Activated naive CD4-positive, alpha-beta T cell treated with anti-CD3 and anti-CD28 coated beads for 36 hours (primary cell): ENCODE measurements at places on chromosomes 7 and 10. TPM values are rescaled to one million over a fixed set of nuclear protein-coding genes. Genes with fewer than 3 reads are reported as not detected.

DNA sequence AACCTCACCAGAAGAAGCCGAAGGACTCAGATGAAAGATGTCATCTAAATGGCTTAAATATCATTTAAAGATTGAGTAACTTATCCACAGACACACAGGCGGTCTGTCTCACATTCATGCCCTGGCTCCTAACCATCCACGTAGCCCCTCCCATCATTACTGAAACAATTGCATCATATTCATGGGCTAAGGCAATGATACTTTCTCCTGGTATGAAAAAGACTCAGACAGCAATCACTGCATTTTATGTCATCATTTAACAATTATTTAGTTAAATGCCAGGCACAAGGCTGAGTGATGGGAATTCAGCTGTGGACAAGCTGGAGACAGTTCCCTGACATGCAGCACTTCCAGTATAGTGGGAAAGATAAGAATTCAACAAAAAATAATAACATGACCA, 11.2 kb upstream of the TECTB start:
- no peaks in the 10 kb centered on the region for H3K36me3 ChIP-seq
- no peaks in the 10 kb centered on the region for H3K27me3 ChIP-seq
- no peak overlapping the region for H3K4me3 ChIP-seq
- no peak for DNase-seq
- H3K4me1 ChIP-seq: no peaks in the 10 kb centered on the region

DNA sequence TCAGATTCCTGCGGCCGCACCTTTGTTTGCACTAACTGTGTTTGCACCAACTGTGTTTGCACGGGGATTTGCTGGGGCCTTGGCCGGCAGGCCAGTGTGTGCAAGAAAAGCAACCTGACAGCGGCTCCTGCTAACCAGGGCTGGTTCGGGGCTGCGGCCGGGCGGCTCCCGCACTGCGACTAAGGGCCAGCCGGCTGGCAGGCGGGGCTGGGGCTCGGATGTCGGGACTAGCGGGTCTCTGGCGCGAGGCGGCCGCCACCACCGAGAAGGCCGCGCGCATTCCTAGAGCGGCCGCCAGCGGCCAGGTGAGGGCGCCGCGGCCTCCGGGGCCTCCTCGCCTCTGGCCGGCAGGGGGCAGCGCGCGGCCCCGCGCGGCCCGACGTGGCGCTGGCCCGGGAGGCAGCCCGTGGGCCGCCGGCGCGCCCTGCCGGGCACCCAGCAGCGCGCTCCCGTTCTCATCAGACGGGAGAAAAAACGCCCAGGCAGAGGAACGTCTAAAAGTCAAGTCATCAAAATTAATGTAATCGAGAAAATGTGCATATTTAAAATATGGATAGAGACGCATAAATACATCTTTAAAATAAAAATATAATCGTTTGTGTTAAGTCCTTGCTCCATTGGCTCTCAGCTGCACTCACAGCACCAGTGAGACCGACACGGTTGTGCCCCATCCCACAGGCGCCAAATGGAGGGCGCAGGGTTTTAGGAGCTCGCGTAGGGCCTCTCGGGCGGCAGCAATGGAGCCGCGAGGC, 38.5 kb downstream of the ZNF777 start:
- H3K27me3 ChIP-seq: peaks cover 2% of the 10 kb centered on the region
- peaks cover 7% of the 10 kb centered on the region for H3K4me1 ChIP-seq
- H3K27ac ChIP-seq: peak overlapping the region; percentile 65
- no peaks in the 10 kb centered on the region for H3K36me3 ChIP-seq
- DNase-seq: peak; percentile 66

DNA sequence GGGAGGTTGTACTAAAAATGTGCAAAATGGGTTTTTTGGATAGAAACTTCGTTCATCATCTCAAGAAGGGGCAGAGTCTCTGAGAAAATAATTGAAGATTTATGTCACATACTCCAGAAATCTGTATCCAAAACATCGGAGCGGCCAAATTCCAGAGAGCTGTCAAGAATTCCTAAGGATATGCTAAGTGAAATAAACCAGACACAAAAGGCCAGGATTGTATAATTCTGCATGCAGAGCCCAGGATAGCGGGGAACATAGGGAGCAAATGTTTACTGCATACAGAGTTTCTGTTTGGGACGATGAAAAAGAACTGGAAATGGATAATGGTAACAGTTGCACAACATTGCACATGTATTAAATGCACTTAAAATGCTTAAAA, 224.2 kb upstream of the AUTS2 start:
- no peak overlapping the region for H3K27ac ChIP-seq
- no peaks in the 10 kb centered on the region for H3K4me1 ChIP-seq
- no peaks in the 10 kb centered on the region for H3K27me3 ChIP-seq
- H3K36me3 ChIP-seq: no peaks in the 10 kb centered on the region
- H3K4me3 ChIP-seq: no peak overlapping the region
- DNase-seq: no peak

DNA sequence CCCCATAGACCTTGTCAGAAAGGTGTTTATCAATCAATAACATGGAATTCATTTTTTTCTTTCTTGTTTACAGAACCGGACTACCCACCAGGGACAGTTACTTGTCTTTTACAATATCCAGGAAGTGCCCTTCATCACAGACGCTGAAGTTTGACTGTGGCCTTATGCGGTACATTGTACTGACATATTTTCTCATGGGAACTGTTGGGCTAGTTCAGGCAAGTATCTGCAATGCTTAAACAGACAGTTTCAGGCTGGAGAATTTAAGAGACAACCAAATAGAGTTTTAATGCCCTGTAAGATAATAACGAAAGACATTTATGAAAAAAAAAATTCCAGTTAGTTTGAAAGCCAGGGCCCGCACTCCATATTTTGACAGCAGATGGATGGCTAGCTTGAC, 246.4 kb downstream of the GATA3 start:
- no peak for DNase-seq
- peaks cover 4% of the 10 kb centered on the region for H3K27me3 ChIP-seq
- H3K4me1 ChIP-seq: no peaks in the 10 kb centered on the region
- H3K4me3 ChIP-seq: no peak overlapping the region
- no peak overlapping the region for H3K27ac ChIP-seq

GRCh38 chr7:40883826-40884225, 749.0 kb downstream of the SUGCT start:
- H3K27ac ChIP-seq: no peak overlapping the region
- H3K4me3 ChIP-seq: no peak overlapping the region

- peaks cover 20% of the 10 kb centered on the region for H3K4me1 ChIP-seq
- no peak overlapping the region for H3K4me3 ChIP-seq
- no peak for DNase-seq
- no peak overlapping the region for H3K27ac ChIP-seq
Observed at GRCh38 chr10:3897156-3897555, 112.1 kb upstream of the KLF6 start.

Gene NKX2-3
- total RNA-seq: not detected

Gene TWIST1
- total RNA-seq: not detected

GRCh38 chr7:66946545-66946944, 25.5 kb downstream of the TMEM248 start:
- H3K4me3 ChIP-seq: no peak overlapping the region
- DNase-seq: no peak
- H3K36me3 ChIP-seq: peaks cover 25% of the 10 kb centered on the region

DNA sequence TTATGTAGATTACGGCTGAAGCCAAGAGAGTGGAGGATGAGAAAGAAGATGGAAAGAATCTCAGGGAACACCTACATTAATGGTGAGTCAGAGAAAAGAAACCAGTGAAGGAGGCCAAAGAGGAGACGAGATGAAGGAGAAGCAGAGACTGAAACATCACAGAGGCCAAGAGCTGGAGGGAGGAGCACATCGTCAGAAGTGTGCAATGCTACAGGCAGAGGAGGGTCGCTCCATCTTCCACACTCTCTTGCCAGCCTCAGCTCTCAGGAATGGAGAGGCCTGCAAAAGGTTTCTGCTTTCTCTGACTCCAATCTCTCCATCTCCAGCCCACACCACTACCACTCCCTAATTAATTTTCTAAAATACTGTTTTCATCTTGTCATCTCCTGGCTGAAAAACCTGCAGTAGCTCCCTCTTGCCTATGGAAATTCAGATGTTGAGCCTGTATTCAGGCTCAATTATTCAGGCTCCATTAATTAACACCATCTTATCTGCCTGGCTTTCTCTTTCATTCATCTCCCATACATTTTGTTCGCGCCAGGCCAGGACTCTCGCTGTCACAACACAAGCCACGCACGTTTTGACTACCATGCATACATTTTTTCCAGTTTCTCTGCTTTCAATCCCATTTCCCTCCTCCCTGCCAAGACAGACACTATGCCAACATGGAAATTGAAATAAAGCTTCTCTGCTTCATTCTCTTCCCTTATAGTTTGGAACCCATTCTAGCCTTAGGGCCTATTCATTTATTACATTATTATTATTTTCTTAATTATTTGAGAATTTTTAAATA, 165.8 kb downstream of the INHBA start:
- no peak overlapping the region for H3K4me3 ChIP-seq
- no peaks in the 10 kb centered on the region for H3K27me3 ChIP-seq
- H3K36me3 ChIP-seq: no peaks in the 10 kb centered on the region
- H3K27ac ChIP-seq: no peak overlapping the region

Gene PLXNA4
- 0.05 TPM for total RNA-seq

- no peak overlapping the region for H3K27ac ChIP-seq
- DNase-seq: no peak
- peak overlapping the region; percentile 86 for H3K4me3 ChIP-seq
- peaks cover 29% of the 10 kb centered on the region for H3K27me3 ChIP-seq
Observed at GRCh38 chr7:107661865-107662379, 1.3 kb downstream of the SLC26A4 start.

DNA sequence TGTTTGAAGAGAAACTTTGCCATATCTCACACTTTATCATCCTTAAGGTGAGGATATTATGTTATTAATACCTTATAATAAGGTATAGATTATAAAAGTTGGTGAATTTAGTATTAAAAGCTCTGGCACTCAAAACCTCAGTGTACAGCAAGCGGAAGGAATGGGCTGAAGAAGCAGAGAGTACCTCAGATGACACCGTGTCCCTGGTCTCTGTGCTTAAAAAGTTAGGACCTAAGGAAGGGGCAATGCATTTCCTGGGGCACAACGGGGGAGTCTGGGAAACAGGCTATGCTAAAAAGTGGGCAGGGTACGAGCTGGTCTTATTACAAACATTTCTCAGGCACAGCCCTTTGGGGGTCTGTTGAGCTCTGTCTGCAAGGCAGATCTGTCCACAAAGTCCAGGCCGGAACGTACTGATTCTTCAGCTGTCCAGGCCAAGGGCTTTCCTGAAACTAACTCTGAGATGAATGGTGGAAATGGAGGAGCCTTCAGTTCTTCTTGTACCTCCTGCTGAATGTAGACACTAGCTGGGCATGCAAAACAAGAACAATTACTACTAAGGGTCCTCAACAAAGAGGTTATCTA, 202.7 kb downstream of the POM121L12 start:
- no peaks in the 10 kb centered on the region for H3K27me3 ChIP-seq
- no peak overlapping the region for H3K4me3 ChIP-seq
- no peak overlapping the region for H3K27ac ChIP-seq
- no peaks in the 10 kb centered on the region for H3K4me1 ChIP-seq
- no peak for DNase-seq
- peaks cover 2% of the 10 kb centered on the region for H3K36me3 ChIP-seq

- H3K4me3 ChIP-seq: no peak overlapping the region
- H3K27ac ChIP-seq: peak overlapping the region; percentile 41
- peaks cover 69% of the 10 kb centered on the region for H3K4me1 ChIP-seq
- peaks cover 17% of the 10 kb centered on the region for H3K36me3 ChIP-seq
Observed at GRCh38 chr10:35448687-35449662, 112.7 kb downstream of the CCNY start.

Gene NEUROD6
- not detected for total RNA-seq

- no peaks in the 10 kb centered on the region for H3K4me1 ChIP-seq
- DNase-seq: no peak
- no peaks in the 10 kb centered on the region for H3K36me3 ChIP-seq
- peaks cover 13% of the 10 kb centered on the region for H3K27me3 ChIP-seq
Observed at GRCh38 chr7:17532861-17533404, 234.5 kb downstream of the AHR start.

- no peaks in the 10 kb centered on the region for H3K4me1 ChIP-seq
- DNase-seq: no peak
- no peaks in the 10 kb centered on the region for H3K36me3 ChIP-seq
- H3K4me3 ChIP-seq: no peak overlapping the region
- peaks cover 15% of the 10 kb centered on the region for H3K27me3 ChIP-seq
- H3K27ac ChIP-seq: no peak overlapping the region
Observed at GRCh38 chr7:116730097-116731022, 58.4 kb downstream of the MET start.

Gene CLRN3
- total RNA-seq: not detected

GRCh38 chr10:122139627-122140170, 131.4 kb upstream of the BTBD16 start:
- no peak overlapping the region for H3K4me3 ChIP-seq
- H3K27me3 ChIP-seq: peaks cover 4% of the 10 kb centered on the region
- no peaks in the 10 kb centered on the region for H3K4me1 ChIP-seq

GRCh38 chr7:114941692-114942091, 19.8 kb downstream of the MDFIC start:
- no peak overlapping the region for H3K27ac ChIP-seq
- H3K4me1 ChIP-seq: peaks cover 74% of the 10 kb centered on the region
- DNase-seq: no peak
- no peak overlapping the region for H3K4me3 ChIP-seq

DNA sequence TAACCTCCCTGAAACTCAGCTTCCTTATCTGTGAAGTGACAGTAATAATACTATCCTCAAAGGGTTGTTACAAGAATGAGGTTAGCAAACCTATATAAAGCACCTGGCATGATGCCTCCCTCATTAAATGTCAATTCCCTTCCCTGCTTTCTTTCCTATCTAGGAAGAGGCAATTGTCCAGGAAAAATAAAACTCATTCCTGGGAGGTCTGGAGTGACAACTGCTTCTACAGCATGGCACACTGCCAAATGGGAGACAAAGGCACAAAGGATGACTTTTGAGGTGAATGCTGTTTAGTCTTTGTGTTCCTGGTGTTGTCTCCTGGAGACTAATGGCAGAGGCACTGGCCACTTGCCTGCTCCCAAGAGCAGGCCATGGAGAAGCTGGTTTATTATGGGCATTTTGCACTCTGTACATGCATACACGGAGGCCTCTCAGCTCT, 32.2 kb upstream of the PDE1C start:
- DNase-seq: no peak
- H3K36me3 ChIP-seq: no peaks in the 10 kb centered on the region
- no peak overlapping the region for H3K4me3 ChIP-seq
- no peaks in the 10 kb centered on the region for H3K27me3 ChIP-seq

GRCh38 chr7:77351539-77352004, 64.6 kb downstream of the GSAP start:
- peak overlapping the region; percentile 51 for H3K4me3 ChIP-seq
- peak overlapping the region; percentile 37 for H3K27ac ChIP-seq
- H3K27me3 ChIP-seq: no peaks in the 10 kb centered on the region
- H3K36me3 ChIP-seq: no peaks in the 10 kb centered on the region

Gene PPP1R3A
- not detected for total RNA-seq
